Transverse colon (tissue), 4 donors: ENCODE measurements at places on chromosomes 2 and 18.

- H3K4me3 ChIP-seq: no peak overlapping the region
- no peak for DNase-seq
- H3K27me3 ChIP-seq: no peaks in the 10 kb centered on the region
- peaks cover 7% of the 10 kb centered on the region for H3K4me1 ChIP-seq
Observed at GRCh38 chr2:98746426-98746825, 15.5 kb upstream of the MGAT4A start.

GRCh38 chr2:30259827-30260679 lies 28.7 kb downstream of the LBH start:
- H3K4me1 ChIP-seq: no peaks in the 10 kb centered on the region
- no peak overlapping the region for H3K27ac ChIP-seq
- H3K36me3 ChIP-seq: no peaks in the 10 kb centered on the region
- no peaks in the 10 kb centered on the region for H3K27me3 ChIP-seq
- DNase-seq: no peak

GRCh38 chr2:23260621-23261020 lies 124.4 kb upstream of the KLHL29 start:
- no peak for DNase-seq
- no peaks in the 10 kb centered on the region for H3K27me3 ChIP-seq
- H3K36me3 ChIP-seq: no peaks in the 10 kb centered on the region
- no peak overlapping the region for H3K27ac ChIP-seq
- H3K4me3 ChIP-seq: no peak overlapping the region

- no peak for DNase-seq
- H3K4me1 ChIP-seq: no peaks in the 10 kb centered on the region
- H3K27me3 ChIP-seq: no peaks in the 10 kb centered on the region
- H3K4me3 ChIP-seq: no peak overlapping the region
Observed at GRCh38 chr18:68267583-68267982, 447.3 kb downstream of the TMX3 start.

DNA sequence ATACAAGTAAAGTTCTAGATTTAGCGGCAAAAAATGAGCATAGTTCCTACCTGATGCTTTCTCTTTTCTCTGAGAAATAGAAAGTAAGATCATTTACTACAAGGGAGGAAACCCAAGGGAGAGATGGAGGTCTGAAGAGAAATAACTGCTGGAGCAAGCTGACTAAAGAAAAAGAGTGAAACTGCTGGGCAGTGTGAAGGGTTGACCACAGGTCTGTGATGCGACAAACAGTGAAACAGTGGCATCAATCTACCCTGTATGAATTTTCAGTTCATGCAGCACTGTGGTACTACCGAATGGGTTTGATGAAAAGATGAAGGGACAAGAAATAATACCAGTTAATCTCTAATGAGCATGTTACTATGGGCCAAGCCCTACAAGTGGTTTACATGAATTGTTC lies 52.2 kb downstream of the CUL3 start:
- no peaks in the 10 kb centered on the region for H3K27me3 ChIP-seq
- H3K27ac ChIP-seq: no peak overlapping the region
- H3K36me3 ChIP-seq: no peaks in the 10 kb centered on the region
- H3K4me1 ChIP-seq: no peaks in the 10 kb centered on the region

DNA sequence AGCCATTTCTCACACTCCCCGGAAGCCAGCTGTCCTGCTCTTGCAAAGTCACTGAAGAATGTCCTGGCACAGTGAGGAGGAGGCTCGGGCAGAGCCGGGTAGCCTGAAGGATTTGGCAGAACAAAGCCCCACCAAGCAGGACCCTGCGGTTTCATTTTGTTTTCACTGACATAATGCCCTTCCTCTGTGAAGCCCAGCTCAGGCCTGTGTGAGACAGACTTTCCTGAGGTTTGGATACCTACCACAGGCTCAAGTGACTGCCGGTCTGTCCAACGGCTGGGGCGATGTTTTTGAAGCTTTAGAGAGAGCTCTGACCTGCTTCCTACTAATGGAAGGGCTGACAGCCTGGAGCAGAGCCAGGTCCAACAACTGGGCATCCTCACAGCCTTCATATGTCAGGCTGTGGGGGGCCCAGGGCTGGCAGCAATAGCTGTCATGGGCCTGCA lies 99.8 kb upstream of the FZD7 start:
- no peak overlapping the region for H3K4me3 ChIP-seq
- no peaks in the 10 kb centered on the region for H3K36me3 ChIP-seq
- no peak overlapping the region for H3K27ac ChIP-seq
- peaks cover 4% of the 10 kb centered on the region for H3K27me3 ChIP-seq

GRCh38 chr2:107137706-107138105 lies 251.7 kb upstream of the ST6GAL2 start:
- no peaks in the 10 kb centered on the region for H3K36me3 ChIP-seq
- H3K27me3 ChIP-seq: no peaks in the 10 kb centered on the region
- no peak overlapping the region for H3K4me3 ChIP-seq
- H3K27ac ChIP-seq: no peak overlapping the region
- no peaks in the 10 kb centered on the region for H3K4me1 ChIP-seq

- no peak for DNase-seq
- H3K4me3 ChIP-seq: no peak overlapping the region
- H3K27me3 ChIP-seq: no peaks in the 10 kb centered on the region
- H3K4me1 ChIP-seq: peaks cover 2% of the 10 kb centered on the region
- no peaks in the 10 kb centered on the region for H3K36me3 ChIP-seq
- H3K27ac ChIP-seq: no peak overlapping the region
Observed at GRCh38 chr2:73103018-73103542, 9.7 kb downstream of the RAB11FIP5 start.

DNA sequence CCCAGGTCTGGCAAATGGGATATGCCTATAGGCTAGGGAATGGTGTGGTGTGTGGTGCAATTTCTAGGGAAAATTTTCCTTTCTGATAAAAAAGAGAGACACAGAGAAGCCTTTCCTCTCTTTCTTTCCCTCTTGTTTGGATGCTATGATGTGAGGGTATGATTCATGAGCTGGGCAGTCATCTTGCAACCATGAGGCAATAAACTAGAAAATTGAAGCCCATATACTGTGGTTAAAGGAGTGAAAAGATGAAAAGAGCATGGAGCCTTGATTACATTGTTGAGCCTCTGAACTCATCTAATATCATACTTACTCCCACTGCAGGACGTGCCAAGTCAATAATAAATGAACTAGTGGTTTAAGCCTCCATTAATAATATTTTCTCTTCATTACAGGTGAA lies 215.6 kb downstream of the HAUS1 start:
- DNase-seq: no peak
- no peak overlapping the region for H3K27ac ChIP-seq
- no peak overlapping the region for H3K4me3 ChIP-seq
- no peaks in the 10 kb centered on the region for H3K4me1 ChIP-seq
- H3K27me3 ChIP-seq: no peaks in the 10 kb centered on the region

- peaks cover 3% of the 10 kb centered on the region for H3K4me1 ChIP-seq
- no peaks in the 10 kb centered on the region for H3K36me3 ChIP-seq
Observed at GRCh38 chr18:76410660-76411417, 84.2 kb downstream of the ZNF516 start.

- H3K27me3 ChIP-seq: no peaks in the 10 kb centered on the region
- no peak for DNase-seq
- H3K36me3 ChIP-seq: no peaks in the 10 kb centered on the region
- H3K4me1 ChIP-seq: peaks cover 11% of the 10 kb centered on the region
- H3K4me3 ChIP-seq: no peak overlapping the region
Observed at GRCh38 chr2:205496772-205497171, 185.5 kb upstream of the NRP2 start.

GRCh38 chr18:49819823-49820671 lies 6.7 kb upstream of the ACAA2 start:
- H3K4me3 ChIP-seq: no peak overlapping the region
- H3K36me3 ChIP-seq: no peaks in the 10 kb centered on the region
- peak overlapping the region; percentile 21 for H3K27ac ChIP-seq
- peaks cover 14% of the 10 kb centered on the region for H3K4me1 ChIP-seq
- DNase-seq: peak; percentile 23

- no peak for DNase-seq
- H3K27ac ChIP-seq: no peak overlapping the region
- H3K4me1 ChIP-seq: no peaks in the 10 kb centered on the region
- peaks cover 15% of the 10 kb centered on the region for H3K27me3 ChIP-seq
- no peak overlapping the region for H3K4me3 ChIP-seq
Observed at GRCh38 chr2:240786871-240787311, 33.1 kb downstream of the KIF1A start.

DNA sequence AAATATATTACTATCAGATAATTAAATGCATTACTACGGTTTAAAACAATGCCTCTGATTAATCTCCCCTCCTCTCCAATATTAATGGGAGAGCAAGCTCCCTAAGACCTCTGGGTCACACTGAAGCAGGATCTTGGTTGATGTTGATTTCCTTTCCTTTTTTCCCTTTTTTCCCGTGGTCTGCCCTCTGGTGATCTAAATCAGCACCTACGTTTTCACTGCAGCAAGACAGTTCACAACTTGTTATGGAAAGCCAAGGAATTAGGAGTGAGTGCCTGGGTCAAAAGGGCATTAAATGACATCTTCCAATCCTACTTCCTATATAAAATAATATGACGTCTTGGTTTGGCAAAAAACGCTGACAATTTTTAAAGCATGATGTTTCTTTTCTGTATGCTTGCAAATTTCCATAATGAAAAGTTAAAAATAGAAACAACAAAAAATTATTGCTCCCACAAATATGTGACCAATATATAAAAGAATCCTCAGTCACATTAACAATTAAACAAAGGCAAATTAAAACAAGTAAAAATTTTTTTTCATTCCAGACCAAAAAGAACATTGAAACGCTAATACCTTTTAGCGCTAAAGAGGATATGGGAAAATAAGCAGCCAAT lies 7.9 kb upstream of the CFAP36 start:
- H3K27me3 ChIP-seq: no peaks in the 10 kb centered on the region
- H3K27ac ChIP-seq: no peak overlapping the region
- no peak overlapping the region for H3K4me3 ChIP-seq
- no peak for DNase-seq

- no peak for DNase-seq
- H3K4me1 ChIP-seq: no peaks in the 10 kb centered on the region
- H3K36me3 ChIP-seq: no peaks in the 10 kb centered on the region
- H3K27ac ChIP-seq: no peak overlapping the region
- peaks cover 18% of the 10 kb centered on the region for H3K27me3 ChIP-seq
Observed at GRCh38 chr2:201854841-201855240, 48.5 kb downstream of the CDK15 start.

DNA sequence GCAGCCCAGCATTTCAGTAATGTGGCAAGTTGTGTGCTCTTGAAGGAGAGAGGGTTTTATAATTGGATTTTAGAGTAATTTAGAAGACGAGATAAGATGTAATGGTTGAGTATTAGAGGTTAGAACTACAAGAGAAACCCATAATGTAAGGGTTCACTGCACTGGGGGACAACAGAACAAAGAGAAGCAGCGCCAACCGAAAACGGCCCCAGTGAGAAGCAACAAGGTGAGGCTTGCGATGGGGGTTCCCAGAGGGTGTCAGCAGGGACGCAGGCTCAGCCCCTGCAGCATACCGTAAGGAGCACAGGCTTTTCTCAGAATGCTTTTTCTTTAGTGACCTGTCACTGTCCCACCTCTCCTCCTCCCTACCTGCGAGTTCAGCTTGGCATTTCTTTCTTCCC lies 183.9 kb upstream of the ETAA1 start:
- no peaks in the 10 kb centered on the region for H3K4me1 ChIP-seq
- no peak overlapping the region for H3K27ac ChIP-seq
- no peak for DNase-seq
- no peaks in the 10 kb centered on the region for H3K27me3 ChIP-seq
- no peak overlapping the region for H3K4me3 ChIP-seq

GRCh38 chr2:111029181-111029927 lies 91.4 kb upstream of the BCL2L11 start:
- no peak overlapping the region for H3K4me3 ChIP-seq
- H3K4me1 ChIP-seq: peaks cover 33% of the 10 kb centered on the region
- H3K27ac ChIP-seq: peak overlapping the region; percentile 75
- H3K36me3 ChIP-seq: no peaks in the 10 kb centered on the region
- DNase-seq: peak; percentile 66

DNA sequence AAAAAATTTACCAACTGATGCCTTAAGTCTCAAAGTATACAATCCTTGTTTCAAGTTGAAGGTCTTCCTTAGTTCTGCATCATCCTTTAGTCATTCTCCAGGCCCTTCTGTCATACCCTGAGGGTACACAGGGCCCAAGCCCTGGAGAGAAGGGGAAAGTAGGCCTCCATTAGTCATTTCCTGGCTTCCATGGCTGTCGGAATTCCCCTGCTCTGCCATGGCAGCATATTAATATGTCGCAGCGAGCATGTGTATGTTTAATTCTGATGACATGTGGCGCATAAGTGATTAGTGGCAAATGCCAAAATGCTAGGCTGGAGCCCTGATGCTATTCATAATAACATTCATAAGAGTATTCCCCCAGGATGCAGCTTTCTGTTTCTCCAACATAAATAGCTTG lies 22.1 kb downstream of the GPR39 start:
- no peaks in the 10 kb centered on the region for H3K4me1 ChIP-seq
- H3K36me3 ChIP-seq: no peaks in the 10 kb centered on the region
- no peaks in the 10 kb centered on the region for H3K27me3 ChIP-seq
- H3K27ac ChIP-seq: no peak overlapping the region
- no peak for DNase-seq
- H3K4me3 ChIP-seq: no peak overlapping the region

GRCh38 chr2:224436634-224437033 lies 34.7 kb upstream of the FAM124B start:
- no peaks in the 10 kb centered on the region for H3K36me3 ChIP-seq
- H3K27me3 ChIP-seq: peaks cover 1% of the 10 kb centered on the region
- H3K4me3 ChIP-seq: no peak overlapping the region
- no peak overlapping the region for H3K27ac ChIP-seq
- no peaks in the 10 kb centered on the region for H3K4me1 ChIP-seq
- no peak for DNase-seq

DNA sequence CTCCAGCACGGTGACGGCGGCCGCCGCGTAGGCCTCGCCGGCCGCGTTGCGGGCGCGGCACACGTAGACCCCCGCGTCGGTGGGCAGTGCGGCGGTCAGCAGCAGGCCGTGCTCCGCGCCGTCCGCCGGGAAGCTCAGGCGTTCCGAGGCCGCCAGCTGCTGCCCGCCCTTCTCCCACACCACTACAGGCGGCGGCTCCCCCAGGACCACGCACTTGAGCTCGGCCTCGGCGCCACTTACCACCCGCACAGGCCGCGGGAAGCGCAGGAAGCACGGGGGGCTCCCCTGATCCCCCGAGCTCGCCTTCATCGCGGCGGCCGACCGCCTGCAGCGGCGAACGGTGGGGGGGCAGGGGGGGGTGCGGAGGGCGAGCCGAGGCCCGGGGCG lies 422 bp downstream of the OBSL1 start:
- H3K4me1 ChIP-seq: peaks cover 3% of the 10 kb centered on the region
- H3K27ac ChIP-seq: peak overlapping the region; percentile 90
- no peak for DNase-seq
- H3K27me3 ChIP-seq: peaks cover 30% of the 10 kb centered on the region
- peak overlapping the region; percentile 74 for H3K4me3 ChIP-seq

DNA sequence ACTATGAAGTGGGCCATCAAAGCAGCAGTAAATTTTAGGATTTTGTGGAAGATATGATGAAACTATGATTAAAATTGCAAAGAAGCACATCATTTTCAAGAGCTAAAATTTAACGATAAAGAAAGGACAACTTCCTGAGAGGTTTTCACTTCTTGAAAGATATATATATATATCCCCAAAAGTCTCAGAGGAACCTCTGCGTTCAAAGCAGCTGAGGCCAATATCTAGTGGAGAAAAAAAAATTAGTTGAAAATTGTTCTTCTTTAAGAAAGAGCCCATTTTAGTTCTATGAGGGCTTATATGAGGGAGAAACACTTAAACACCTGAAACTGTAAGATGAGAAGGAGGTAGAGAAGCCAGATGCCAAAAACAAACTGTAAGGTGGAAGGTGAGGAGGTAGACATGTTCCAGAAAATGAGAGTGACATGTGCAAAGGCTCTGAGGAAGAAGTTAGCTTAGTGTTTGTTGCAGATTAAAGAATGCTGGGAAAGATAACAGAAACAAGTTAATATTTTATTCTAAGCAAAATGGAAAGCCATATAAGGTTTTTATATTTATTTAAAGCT lies 72.9 kb upstream of the VRK2 start:
- no peak for DNase-seq
- H3K4me3 ChIP-seq: no peak overlapping the region
- H3K4me1 ChIP-seq: no peaks in the 10 kb centered on the region
- H3K27me3 ChIP-seq: no peaks in the 10 kb centered on the region
- H3K36me3 ChIP-seq: no peaks in the 10 kb centered on the region
